ENCODE measurements at places on chromosomes 1 and 21.
A peak's percentile ranks its signal among the peaks of the same experiment; 100 is the strongest.

GRCh38 chr21:37249112-37249904 lies 17.8 kb downstream of the VPS26C start:
- DNase-seq: no peak

- DNase-seq: no peak
Measured at GRCh38 chr1:169102567-169102966, 3.9 kb upstream of the ATP1B1 start.

DNA sequence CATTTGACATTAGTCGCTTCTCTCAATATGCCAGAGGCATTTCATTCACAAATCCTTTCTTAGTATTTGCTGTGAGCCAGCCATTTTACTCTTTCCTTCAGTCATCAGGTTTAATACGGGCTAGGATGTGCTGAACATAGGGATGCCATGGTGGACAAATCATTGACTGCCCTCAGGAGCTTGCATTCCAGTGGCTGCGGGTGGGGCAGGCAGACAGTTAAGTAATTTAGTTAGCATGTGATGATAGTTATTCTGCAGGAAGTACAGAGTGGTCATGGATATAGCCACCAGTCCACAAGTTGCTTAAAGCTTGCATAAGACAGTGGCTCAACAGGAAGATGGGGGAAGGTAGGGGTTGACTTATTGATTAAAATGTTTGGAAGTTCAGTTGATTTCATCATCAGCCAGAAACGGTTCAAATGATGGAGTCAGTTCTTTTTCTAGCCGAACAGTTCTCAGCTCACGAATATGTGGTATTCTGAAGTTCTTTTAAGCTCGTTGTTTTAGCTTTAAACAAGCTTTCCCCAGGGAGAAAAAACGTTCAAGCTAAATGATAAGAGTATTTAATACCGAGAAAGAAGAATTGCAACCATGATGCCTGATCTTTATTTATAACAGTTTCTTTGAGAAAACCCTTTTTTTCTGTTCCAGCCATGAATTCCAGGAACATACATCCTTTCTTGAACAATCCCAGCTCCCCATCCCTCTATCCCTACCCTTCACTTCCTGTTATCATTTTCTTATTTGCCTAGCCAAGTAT lies 1.4 kb downstream of the SLC22A15 start:
- no peak for DNase-seq

GRCh38 chr1:42006836-42007235 lies 88.1 kb upstream of the HIVEP3 start:
- no peak for DNase-seq

DNA sequence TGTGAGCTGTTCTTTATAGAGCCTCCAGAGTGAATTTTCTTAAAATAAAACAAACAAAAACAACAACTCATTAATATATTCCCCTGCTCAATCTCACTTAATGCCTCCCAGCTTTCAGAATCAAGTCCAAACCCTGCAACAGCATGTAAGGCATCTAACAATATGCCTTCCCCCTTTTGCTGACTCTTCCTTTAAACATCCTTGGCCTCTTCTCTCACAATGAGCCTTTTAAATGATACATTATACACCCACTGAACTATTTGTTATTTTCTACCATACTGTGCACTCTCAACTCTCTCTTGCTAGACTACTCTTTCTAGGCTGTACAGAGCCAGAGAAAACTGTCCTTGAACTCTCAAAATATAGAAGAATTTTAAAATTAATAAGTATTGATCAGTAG lies 115.2 kb upstream of the SNX7 start:
- DNase-seq: no peak

- DNase-seq: no peak
Measured at GRCh38 chr1:59985911-59986515, 59.4 kb upstream of the CYP2J2 start.

- DNase-seq: peak; percentile 36
Measured at GRCh38 chr1:201020721-201021629, 2.5 kb downstream of the KIF21B start.

- DNase-seq: no peak
Measured at GRCh38 chr1:113153116-113153803, 80.3 kb downstream of the LRIG2 start.

DNA sequence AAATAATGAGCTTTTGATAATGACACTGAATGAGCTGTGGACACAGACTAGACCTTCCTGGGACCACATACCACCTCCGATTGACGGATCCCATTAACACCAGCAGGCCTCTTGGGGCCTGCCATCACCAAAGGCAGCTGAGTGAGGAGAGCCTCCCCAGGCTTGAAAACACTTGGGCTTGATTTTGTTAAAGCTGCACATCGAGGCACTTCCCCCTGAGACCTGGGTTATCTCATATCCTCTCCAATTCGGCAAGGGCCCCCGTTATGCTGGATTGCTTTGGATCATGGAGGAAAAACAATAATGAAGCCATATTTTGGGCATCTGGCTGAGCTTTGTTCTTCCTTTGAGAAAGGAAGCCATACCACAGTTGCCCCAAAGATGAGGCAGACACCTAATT lies 143.0 kb downstream of the AJAP1 start:
- no peak for DNase-seq

DNA sequence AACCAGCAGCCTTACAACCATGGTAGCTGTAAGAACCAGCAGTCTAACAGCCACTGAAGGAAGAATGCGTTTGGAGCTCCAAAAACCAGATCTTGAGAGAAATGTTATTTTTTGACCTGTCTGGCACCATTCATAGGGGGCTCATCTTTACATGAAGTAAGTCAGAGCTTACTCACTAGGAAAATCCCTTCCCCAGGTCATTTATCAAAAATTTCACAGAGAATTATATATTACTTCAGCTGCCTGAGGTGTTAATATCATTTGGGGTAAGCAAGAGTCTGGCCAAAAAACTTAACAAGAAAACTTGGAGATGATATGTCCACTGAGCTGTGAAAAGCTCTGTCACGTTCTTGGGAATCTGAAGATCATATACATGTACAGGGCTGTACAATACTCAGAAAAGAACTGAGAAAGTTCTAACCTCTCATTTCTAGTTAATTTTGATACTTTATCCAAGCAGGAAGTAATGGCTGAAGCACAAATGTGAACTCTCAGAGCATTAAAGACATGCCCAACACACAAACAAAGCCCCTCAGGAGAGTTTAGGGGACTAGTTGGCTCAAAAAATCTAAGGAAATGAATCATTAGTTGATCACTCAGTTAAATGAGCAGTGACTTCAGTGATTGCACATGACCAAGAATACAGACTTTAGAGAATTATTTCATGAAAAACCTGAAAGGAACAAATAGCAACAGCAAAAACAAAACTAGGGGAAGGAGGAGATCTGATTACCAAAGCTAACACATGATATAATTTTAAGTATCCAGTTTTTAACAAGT lies 681.1 kb downstream of the LTN1 start:
- DNase-seq: no peak
